ENCODE measurements at places on chromosomes 1 and 21. TPM values are rescaled to one million over a fixed set of nuclear protein-coding genes. Genes with fewer than 3 reads are reported as not detected.

DNA sequence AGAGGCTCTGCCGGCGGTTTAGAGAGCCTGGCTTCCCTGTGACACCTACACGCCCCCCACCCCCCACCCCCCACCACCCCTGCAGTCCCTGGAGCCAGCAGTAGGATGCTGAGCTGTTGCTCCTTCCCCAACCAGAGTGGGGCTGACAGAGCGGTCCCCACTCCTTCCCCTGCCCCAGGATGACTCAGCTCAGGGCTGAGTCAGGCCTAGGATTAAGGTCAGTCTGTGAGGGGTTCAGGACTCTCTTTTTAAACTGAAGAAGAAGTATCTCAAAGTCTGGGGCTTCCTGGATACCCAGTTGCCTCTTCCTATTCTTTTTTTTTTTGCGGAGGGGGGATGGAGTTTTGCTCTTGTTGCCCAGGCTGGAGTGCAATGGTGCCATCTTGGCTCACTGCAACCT lies 19.1 kb downstream of the DMBX1 start:
- DNase-seq = no peak

GRCh38 chr1:66984491-66984890 lies 59.7 kb downstream of the MIER1 start:
- DNase-seq = no peak

DNA sequence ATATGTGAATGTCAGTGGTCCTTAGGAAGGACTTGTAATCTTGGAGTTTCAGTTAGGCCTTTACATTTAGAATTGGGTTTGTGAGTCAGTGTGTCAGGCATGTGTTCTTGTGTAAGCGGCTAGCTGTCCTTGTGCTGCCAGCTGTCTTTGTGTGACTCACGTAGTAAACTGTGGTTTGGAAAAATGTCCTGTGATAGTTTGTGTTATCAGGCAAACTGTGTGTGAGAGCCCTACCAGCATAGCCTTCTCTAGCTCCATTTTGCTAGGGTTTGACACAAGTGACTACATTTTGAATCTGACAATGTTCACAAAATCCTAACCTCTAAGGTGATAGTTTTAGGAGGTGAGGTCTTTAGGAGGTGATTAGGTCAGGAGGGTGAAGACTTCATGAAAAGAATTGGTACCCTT lies 6.9 kb upstream of the SLC35D1 start:
- DNase-seq = no peak

DNA sequence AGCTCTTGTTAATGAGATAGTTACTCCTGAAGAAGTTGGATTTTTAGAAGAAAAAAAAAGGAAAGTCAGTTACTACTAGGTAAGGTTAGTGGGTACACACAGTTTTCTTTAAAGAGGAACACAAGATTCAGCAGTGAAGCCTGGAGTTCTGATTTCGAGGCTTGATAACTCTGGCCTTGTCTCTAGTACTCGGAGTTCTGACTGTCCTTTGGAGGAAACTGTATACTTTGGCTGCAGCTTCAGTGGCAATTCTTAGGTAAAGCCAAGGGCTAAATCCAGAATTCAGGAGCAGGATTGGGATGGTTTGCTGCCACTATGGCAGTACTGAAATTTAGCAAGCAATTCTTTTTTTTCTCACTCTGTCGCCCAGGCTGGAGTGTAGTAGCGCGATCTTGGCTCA lies 9.2 kb downstream of the ACADM start:
- DNase-seq = no peak

- DNase-seq = no peak
These were observed 3.1 kb downstream of the ACADM start for GRCh38 chr1:75727571-75727970.

DNA sequence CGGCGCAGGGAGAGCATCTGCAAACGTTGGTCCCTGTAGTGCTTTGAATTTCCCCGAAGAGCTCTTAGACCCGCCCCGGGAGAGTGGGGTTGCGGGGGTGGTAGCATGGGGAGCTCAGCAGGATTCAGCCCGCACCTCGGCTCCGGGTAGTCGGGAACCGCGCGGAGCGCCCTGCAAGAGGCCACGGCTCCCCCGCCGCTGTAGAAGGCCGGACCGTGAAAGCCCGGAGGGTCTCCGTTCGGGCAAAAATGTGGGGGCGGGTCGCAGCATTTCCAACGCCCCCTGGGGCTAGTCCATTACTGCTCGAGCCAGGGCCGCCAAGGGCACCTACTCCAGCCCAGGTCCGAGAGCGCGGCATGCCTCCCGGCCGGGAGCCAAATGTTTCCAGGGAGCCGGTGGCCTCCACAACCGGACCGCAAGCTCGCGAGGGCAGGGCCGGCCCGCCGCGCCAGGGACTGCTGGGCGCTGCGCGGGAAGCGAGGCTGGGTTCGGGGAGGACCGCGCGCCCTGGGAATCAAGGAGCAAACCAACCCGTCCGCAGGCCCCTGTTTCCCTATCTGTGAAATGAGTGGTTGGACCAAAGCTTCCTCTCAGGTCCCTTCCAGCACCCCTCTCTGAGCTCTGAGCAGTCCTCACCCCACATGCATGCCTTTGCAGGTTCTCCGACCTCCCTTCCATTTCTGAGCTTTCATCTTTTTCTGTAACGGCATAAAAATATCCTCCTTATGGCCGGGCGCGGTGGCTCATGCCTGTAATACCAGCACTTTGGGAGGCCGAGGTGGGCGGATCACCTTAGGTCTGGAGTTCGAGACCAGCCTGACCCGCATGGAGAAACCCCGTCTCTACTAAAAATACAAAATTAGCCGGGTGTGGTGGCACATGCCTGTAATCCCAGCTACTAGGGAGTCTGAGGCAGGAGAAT lies 775 bp upstream of the TMEM63A start:
- no peak for DNase-seq

DNA sequence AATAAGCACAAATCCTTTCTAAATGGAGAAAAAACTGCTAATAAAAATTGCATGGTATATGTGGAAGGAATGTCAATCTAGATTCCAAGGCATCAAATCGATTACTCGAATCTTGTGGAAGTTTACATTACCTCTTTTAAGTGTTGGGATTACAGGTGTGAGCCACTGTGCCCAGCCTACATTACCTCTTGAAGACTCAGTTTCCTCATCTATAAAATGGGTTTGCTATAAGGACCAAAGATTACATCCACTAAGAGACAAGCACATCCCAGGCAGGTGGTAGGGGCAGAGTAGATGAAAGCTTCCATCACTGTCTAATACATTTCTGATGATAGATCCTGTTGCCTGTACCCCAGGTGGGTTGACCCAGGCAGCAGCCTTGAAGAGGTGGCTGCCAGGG lies 16.1 kb downstream of the DHCR24 start:
- DNase-seq = no peak

GRCh38 chr1:44256762-44257554 lies 43.7 kb downstream of the DMAP1 start:
- no peak for DNase-seq

GRCh38 chr1:187264995-187265602 lies 436.4 kb downstream of the PLA2G4A start:
- no peak for DNase-seq

DNA sequence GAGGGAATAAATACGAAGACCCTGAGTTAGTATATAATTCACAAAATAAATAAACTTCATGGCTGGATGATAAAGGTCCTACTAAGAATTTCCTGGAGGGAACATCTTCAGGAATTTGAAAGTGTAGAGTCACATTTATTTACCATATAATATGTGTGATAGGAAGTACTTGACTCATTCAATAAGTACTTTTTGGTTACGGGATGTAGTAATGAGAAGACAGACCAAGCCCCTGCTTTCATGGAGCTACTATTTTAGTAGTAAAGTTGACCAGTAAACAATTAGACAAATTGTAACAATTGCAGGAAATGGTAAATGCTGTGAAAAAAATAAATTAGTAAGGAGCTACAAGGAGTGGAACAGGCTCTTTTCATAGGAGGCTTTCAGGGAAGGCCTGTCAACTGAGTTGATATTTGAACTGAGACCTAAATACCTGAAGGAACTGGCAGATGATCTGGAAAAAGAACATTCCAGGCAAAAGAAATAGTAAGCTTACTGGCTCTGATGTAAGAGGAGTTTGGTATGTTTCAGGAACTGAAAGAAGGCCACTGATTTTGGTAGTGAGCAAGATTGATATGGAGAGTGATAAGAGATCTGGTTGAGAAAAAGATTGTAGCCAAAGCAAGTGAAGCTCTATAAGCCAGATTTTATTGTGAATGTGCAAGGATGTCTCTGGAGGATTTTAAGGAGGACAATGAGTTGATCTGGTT lies 36.2 kb downstream of the CAMSAP2 start:
- no peak for DNase-seq

DNA sequence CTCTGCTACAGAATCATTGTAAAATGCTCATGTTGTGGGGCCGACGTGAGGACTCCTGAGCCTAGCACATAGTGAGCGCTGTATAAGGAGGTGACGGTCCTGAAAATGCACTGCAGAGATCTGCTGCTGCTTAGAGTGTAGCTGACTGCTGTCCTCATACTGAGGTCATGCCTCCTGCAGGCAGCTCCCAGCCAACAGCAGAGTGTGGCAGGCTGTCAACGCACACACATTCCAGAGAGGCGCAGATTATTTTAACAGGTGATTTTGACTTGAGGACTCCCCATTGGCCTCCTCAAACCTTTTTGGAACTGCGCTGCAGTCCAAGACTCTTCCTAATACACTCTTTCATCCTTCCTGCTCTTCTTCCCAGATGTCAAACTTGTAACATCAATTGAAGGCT lies 119.8 kb upstream of the KCNJ6 start:
- DNase-seq = no peak

DNA sequence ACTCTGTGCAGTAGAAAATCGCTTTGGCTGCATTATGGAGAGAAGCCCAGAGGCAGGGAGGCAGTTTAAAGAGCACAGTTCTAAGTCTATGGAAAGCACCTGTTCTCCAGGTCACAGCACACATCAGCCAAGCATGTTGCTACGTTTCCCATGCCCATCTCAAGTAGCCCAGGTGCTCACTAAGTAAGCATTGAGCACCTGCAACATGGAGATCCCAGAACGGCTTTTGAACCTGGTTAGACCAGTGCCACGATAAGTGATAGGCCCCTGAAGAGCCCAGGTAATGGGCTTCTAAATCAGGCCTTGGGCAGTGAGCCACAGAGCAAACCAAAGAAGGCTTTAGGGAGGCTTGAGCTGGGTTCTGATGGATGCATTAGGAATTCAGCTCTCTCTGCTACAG lies 186.2 kb downstream of the C1orf94 start:
- DNase-seq = no peak

DNA sequence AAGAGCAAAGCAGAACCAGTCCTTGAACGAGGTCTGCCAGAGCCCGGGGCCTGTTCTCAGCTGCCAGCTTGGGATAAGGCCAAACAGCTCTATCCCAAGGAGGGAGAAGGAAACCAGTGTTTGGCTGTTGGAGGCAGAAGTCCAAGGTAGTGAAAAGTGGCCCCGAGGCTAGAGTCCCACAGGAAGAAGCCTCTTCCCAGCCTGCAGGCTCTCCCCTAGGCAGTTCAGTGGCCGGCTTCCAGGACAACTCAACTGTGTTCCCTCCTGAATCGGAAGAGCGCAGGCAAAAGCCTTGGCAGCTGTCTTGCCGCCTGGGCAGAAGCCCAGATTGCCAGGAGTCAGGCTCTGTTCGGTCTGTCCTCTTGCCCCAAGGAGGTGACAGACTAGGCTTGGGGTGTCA lies 19.3 kb downstream of the QSOX1 start:
- no peak for DNase-seq

- no peak for DNase-seq
These were observed 355.2 kb upstream of the GREM2 start for GRCh38 chr1:240967070-240967724.

DNA sequence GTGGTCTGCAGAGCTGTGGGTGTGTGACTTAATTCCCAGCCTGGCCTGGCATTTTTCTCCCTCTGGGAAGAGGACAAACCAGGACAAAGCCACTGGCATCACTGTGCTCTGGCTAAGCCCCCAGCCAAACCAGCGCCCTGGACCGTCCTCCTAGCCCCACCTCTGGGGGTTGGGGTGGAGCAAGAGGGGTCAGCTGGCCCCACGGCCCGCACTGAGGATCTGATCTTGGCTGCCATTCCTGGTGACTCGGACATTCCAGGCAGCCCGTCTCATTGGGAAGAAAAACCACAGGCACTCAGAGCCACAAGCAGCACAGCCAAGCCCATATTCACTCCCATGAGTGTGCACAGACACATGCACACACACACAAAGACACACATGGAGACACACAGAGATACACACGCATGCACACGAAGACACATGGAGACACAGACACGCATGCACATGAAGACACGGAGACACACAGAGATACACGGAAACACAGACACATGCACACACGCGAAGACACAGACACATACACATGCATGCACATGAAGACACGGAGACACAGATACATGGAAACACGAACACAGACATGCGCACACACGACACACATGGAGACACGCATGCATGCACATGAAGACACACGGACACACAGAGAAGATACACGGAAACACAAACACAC lies 2.3 kb upstream of the MXRA8 start:
- DNase-seq = no peak

DNA sequence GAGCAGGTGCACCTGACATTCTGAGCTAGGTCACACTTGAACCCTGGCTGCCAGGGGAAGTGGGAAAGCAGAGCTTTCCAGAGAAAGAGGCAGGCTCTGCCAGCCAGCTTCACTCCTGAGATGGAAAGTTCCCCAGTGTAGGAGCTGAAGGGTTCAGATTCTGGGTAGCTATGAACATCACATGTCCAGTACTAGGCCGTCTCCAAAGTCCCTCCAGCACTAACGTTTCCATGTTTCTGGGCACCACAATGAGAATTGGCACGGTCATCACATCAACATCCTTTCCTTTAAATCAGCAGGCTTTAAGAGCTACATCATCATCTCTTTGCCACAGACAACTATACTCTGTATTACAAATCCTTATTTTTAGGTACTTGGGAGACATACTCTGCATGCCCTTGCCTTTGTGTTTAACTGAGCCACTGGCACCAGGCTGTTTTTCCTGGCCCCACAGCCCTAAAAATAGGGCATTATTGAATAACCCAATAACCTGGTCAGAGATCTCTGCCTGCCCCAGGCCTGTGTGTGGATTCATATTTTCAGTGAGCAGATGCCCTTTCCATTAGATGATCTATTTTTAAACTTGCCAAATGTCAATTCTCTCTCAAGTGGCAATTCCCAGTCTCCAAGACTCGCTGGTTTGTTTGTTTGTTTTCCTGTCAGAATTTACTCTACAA lies 35.4 kb upstream of the USP24 start:
- no peak for DNase-seq

GRCh38 chr1:40607921-40608320 lies 57.6 kb downstream of the RIMS3 start:
- DNase-seq = no peak

DNA sequence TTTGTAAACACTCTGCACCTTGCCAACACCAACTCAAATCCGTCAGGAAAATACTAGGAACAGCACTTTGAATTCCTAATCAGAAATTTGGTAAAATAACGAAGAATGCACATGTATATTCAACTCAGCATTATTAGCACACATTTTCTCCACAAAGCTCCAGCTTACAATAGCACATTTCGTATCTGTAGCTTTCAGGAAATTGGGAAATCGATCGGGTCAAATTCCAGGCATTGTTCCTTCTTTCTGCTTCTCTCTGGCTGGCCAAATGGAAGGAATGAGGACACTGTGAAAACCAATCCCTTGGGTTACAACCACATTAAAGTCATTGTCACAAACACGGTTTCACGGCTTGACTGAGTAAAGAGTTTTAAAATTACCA lies 58.6 kb downstream of the NPHP4 start:
- no peak for DNase-seq

PAQR6 gene
- 3.0 TPM for total RNA-seq

C1orf87 gene
- not detected for total RNA-seq

IGSF5 gene
- not detected for total RNA-seq

CADM3 gene
- total RNA-seq = 6.1 TPM

WNT4 gene
- total RNA-seq = 4.8 TPM

EPHB2 gene
- 3.4 TPM for total RNA-seq

KCNE2 gene
- total RNA-seq = not detected
